ENCODE measurements at places on chromosomes 2 and 18.
A peak's percentile ranks its signal among the peaks of the same experiment; 100 is the strongest.

DNA sequence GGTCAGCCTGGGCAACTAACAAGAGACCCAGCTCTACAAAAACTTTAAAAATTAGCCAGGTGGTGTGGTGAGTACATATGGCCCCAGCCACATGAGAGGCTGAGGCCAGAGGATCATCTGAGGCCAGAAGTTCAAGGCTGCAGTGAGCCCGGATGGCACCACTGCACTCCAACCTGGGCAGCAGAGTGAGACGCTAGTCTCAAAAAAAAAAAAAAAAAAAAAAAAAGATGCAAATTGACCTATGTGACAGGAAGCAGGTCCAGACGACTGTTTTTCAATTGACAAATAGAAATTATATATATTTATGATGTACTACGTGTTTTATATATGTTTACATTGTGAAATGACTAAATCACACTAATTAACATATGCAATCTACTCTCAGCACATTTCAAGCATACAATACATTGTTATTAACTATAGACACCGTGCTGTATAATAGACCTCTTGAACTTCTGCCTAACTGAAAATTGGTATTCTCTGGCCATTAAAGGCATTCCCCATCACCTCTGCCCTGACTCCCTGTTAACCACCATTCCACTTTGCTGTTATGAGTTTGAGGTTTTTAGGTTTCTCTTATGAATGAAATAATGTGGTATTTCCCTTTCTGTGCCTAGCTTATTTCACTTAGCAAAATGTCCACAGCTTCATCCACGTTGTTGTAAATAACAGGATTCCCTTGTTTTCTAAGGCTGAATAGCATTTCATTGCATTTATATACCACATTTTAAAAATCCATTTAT lies 32.4 kb upstream of the MGAT4A start:
- ATAC-seq: no peak

- ATAC-seq: no peak
Observed at GRCh38 chr18:79182047-79182713, 113.0 kb downstream of the ATP9B start.

DNA sequence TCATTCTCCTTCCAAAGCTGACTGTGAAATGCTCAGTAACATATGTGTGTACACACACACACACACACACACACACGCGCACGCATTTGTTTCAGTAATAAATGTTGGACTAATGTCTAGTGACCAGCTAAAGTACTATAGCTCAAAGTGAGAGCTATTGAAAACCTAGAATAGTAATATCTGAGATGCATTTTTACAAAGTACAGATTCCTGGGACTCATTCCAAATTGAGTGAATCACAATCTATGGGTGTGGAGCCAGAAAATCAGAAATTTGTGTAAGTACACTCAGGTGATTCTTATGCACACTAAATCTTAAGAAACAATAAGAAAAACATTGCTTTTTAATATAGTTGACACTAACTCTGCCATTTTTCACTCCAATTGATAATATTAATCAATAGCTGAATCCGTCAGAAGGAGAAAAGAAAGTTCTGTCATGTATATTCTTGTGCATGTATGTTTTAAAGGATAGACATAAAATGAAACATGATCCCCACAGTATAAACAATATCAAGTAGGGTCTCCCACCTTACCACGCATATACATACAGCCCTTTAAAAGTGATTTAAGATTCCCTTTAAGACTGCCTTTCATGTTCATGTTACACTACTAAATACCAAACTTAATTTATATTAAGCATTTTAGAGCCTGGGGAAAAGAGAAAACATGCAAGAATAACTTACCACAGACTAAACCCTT lies 123.5 kb downstream of the ATAD2B start:
- no peak for ATAC-seq

DNA sequence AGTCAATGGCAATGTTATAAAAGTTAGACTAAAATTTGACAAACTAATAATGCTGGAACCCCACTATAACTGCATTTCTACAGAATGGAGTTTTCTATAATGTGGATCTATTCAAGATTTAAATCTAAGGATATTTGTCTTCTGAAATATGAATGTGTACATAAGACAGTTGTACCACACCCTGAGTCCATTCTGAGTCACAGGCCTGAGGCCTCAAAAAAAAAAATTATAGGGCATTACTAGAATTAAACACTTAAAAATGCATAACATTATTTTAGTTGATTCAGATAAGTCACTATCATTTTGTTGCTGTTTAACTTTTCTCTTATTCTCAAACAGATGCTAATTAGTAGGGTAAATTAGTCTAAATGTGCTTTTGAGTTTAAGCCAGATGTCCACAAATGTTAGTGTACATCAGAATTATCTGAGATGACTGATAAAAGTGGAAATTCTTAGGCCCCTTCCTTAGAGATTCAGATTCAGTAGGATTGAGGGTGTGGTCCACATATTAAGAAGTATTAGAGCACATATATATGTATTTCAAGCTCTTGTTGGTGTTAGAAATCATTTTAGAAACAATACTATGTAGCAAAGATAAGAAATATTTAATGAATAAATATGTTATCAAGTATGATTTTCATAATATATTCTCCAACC lies 42.4 kb upstream of the COL5A2 start:
- no peak for ATAC-seq

- no peak for ATAC-seq
Observed at GRCh38 chr18:62741118-62741566, 25.8 kb downstream of the PHLPP1 start.

DNA sequence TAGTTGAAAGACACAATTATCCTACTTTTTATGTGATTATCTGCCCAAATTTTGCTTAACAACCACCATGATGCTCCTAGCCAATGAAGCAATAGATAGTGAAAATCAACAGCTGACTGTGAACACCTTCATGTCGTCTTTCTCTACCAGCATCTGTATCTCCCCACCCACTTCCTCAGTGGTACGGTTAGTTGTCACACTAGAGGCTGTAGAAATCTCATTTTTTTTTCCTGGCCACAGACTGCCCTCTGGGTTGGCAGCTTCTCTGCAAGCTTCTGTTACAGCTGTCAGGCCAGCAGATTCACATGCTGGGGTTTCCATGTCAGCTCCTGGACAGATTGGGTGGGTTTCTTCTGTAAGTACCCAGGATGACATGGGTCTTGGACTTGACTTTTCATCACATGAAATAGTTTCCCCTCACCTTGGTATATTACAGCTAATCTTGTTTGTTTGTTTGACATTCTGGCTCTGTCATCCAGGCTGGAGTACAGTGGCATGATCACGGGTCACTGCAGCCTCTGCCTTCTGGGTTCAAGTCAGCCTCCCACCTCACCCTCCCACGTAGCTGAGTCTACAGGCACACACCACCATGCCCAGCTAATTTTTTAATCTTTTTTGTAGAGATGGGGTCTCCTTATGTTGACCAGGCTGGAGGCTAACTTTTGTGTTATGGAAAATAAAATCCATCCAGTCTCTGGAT lies 24.3 kb downstream of the STAT4 start:
- ATAC-seq: peak; percentile 47

DNA sequence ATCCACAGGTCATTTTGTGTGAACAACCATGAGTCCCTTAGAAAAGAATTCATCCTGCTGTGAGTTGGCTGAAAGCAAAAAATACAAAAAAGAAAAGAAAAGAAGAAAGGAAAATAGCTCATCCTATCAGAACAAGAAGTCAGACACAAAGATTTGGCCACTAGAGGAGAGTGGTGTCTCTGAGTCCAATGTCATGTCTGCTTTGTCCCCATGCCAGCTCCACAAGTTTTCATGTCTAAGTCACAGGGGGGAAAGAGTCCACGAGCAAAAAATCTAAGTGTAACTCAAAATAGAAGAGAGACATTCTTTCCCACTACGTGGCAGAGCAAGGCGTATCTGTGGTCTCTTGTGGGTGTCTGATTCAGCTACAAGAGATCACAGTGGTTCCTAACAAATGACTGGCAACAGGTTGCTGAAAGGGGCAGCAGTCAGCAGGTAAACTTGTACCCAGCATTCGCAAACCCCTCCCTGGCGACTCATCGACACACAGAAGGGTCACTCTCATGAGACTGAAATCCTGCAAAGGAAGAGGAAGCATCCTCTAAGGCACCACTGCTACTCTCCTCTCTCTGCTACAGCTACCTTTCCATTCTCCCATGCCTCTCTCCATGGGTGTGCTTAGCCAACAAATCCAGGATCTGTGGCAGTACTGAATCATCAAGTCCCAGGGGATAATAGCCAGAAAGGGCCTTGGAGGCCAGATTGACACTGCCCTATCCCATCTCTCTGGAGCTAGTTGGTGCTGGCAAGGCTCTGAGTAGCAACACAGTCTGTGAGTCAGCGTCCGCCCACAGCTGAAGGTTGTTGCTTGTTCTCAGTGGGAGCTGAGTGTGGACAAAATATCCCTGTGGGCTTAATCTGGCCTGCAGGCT lies 123.0 kb upstream of the SLC39A10 start:
- ATAC-seq: peak; percentile 70

DNA sequence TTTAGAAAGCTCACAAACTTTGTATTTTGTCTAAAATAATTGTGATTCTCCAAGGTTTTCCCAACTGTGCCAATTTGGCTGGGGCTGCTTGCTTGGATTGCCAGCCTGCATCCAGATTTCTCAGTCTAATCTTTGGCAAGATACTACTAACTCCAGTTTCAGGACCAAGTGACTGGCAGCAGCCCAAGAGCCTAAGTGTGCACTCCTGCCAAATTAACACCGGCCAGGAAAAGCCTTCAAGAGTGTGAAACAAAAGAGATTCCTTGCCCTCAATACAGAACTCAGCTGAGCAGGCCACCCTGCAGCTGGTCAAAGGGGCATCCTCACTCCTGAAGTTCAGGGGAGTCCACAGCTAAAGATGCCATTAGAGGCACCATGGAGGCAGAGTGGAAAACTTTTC lies 589.0 kb upstream of the ACVR2A start:
- no peak for ATAC-seq

DNA sequence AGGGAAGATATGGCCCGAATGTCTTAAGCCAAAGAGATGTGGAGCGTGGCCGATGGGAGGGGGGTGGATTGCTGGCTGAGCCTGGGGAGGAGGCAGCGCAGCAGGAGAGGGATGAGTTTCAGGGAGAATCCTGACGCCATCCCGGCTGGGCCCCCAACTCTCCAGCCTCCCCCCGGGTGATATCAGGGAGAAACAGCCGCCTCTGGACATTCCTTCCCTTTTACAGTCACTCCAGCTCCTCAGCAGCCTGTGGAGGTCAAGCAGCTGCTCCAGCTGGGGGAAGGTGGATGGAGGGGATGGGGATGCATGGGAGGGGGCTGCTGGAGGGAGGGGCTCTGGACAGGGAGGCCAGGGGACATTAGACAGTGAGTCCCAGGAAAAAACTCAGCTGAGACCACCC lies 9.5 kb upstream of the DES start:
- no peak for ATAC-seq

GRCh38 chr2:145007093-145007959 lies 487.4 kb upstream of the ZEB2 start:
- peak; percentile 31 for ATAC-seq

GRCh38 chr2:88601286-88601685 lies 26.0 kb downstream of the EIF2AK3 start:
- ATAC-seq: no peak

DNA sequence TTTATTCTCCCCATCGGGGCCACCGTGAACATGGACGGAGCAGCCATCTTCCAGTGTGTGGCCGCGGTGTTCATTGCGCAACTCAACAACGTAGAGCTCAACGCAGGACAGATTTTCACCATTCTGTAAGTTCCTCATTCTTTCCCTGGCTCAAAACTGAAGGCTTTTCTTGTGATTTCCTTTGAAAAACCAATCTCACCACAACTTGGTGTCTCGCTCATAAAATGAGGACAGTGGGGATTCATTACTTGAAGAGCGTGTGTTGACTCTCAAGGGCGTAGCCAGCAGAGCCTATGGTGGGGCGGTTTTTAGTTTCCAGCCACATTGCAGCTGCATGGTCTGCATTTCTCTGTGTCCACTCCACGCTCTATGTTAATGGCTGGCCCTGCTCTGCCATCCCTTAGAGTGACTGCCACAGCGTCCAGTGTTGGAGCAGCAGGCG lies 29.0 kb downstream of the SLC1A4 start:
- peak; percentile 28 for ATAC-seq

- ATAC-seq: peak; percentile 27
Observed at GRCh38 chr2:31388736-31389135, 25.8 kb downstream of the XDH start.

All from stimulated activated memory B cell treated with anti-CD40 and anti-IgM and Interleukin-4, amounts not matched to agents 10 μg/mL and 1 μg/mL and 100 μg/mL, for 72 hours (primary cell).